Esophagus mucosa (tissue), 1 donor: ENCODE measurements at places on chromosomes 4 and X. TPM values are rescaled to one million over a fixed set of nuclear protein-coding genes. Genes with fewer than 3 reads are reported as not detected.

GRCh38 chr4:79042079-79042674 lies 102.9 kb upstream of the PAQR3 start:
- ATAC-seq, result no peak

DNA sequence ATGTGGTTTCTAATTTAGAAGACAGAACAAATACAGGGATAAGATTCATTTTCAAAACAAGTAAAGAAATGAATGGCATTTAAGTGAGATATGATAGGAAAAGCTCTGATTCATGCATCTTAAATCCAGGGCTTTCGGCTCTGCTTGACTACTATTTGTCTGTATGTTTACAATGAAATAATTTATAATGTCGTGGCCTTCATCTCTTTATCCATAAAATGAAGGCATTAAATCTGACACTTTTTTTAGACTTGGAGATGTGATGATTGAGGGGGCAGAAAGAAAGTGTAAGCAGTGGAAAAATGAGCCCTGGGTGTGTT lies 115.7 kb upstream of the KIT start:
- no peak for ATAC-seq

- ATAC-seq, result no peak
These were observed 26.4 kb downstream of the HMGB2 start for GRCh38 chr4:173307778-173308177.

- ATAC-seq, result no peak
These were observed 29.1 kb downstream of the NELFA start for GRCh38 chr4:1979477-1980196.

- ATAC-seq, result no peak
These were observed 231.5 kb downstream of the UNC5C start for GRCh38 chr4:95317085-95317793.

DNA sequence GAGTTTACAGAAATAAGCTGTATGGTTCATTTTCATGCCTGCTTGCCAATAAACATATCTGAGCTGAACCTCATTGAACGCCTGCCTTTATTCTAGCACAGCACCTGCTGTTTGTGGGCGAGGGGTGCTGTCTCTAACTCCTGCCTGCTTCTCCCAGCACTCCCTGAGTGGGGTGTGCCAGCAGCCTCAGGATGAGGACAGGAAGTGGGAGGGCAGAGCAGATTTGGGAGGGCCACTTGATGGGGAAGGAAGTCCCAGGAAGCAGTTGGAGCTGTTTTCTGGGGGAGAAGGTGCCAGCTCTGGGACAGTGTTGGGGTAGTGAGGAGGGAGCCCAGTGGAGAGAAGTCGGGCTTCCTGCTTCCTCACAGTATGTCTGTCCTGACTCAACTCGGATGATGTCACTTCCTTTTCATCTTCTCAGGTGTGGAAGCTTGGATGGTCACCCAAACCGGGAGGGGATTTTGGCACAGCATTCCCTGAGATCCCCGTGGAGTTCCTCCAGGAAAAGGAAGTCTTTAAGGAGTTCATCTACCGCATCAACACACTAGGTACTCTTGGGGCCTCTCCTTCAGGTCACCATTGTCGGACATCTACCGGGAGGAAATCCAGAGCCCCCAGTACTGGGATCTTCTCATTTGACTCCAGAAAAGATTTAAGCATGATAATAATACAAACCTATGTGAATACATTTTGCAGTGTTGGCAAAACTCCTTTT lies 29.0 kb upstream of the MSANTD1 start:
- no peak for ATAC-seq

GRCh38 chrX:134797390-134797700 lies 139.1 kb upstream of the PLAC1 start:
- no peak for ATAC-seq

DNA sequence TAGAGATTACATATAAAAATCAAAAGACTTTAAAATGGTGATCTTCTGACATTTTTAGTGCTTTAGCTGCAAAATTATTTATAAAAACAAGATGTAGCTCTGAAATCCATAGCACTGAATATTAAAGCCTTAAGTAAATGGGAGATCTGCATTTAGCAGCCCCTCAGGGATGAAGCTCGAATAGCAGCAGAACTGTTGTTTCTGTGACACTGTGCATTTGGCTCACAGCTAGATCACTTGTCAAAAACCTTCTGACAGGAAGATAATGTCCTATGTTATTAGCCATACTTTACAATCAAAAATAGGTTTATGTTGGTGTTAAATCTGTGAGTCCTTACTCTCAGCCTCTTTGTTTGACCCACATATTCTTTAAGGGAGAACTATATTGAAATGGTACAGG lies 14.1 kb upstream of the PYURF start:
- no peak for ATAC-seq

DNA sequence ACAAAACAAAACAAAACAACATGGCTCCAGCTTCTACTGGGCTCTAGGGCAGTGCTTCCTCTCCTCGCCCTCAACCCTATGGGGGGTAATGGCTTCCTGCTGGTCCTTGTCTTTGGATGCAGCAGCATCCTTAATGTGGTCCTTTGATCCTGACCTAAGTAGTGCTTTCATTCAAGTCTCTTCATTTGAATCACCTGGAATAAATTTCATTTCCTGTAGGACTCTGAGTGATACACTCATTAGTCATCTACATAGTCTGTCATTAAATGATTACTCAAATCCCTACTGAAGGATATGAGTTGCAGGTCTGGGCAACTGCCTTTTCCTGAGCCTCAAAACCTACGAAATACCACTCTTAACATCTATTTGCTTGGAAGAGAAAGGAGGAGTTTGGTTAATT lies 54.5 kb downstream of the RHOH start:
- ATAC-seq, result peak; percentile 78

- peak; percentile 74 for ATAC-seq
These were observed 5.5 kb downstream of the ATP10D start for GRCh38 chr4:47490550-47490949.

DNA sequence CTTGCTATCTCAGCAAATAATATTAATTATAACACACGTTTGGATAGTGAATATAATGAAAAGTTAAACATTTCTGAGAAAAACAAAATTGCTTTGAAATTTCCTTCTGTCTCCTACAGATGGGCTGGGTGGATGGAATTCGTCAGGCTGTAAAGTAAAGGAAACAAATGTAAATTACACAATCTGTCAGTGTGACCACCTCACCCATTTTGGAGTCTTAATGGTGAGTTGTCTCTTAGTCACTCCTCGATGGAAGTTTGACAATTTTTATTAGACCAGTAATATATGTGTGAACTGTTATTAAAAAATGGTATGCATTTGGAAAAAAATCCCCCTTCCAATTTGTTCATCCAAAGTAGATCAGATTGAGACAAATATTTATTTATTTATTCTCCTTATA lies 92.5 kb upstream of the BRS3 start:
- no peak for ATAC-seq

GRCh38 chr4:1880332-1880731 lies 9.1 kb downstream of the NSD2 start:
- no peak for ATAC-seq

DNA sequence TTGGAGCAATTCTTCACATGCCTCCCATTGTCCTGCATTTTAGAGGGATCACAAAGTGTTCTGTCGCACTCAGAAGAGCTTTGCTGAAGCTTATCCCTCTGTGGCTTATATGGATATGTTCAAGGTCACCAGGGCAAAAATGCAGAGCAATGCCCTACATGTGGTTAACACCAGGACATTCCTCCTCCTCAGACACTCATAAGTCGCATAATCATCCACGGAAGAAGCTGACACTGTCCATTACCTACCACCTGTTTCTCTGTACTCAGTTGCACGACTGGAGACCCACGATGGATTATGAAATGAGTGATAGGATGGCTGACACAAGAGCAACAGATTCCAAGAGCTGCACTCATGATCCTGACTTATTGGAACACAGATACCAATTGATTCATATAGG lies 68.7 kb upstream of the PRDX4 start:
- ATAC-seq, result no peak

- ATAC-seq, result no peak
These were observed 27.7 kb upstream of the NFKB1 start for GRCh38 chr4:102473476-102473875.

- no peak for ATAC-seq
These were observed 6.9 kb downstream of the MAGEA11 start for GRCh38 chrX:149718757-149719156.

DNA sequence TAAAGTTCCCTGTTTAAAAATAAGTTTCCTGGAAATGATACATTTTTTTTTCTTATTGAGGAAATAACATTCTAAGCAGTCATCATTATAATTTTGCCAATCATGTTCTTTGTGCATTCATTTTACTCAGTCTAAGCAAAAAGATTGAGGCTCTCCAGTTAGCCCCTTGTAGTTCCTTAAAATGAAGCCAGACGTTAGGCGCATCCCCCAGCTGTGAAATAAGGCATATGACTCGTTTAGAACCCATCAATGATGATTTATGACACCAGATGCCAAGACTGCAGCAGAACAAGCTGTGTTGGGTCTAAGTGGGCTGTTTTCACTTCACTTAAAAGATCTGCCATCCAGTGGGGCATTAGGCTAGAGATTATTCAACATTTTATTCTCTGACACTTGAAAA lies 17.0 kb downstream of the PDGFC start:
- ATAC-seq, result no peak

DNA sequence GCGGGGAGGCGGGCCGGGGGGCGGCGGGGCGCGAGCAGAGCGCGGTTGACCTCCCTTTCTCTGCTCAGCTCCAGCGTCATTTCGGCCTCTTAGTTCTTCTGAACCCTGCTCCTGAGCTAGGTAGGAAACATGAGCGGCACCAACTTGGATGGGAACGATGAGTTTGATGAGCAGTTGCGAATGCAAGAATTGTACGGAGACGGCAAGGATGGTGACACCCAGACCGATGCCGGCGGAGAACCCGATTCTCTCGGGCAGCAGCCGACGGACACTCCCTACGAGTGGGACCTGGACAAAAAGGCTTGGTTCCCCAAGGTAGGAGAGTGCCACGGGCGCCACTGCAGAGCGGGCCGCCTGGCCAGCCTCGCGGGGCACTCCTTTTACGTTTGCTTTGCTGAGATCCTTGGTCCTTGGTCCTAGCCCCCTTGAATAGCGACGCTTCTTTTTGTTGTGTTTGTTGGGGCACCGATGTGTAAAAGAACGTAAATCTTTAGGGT lies at the start of gene HTATSF1:
TSS of gene HTATSF1 (plus strand) at position 37 of the 497 bp plus-strand sequence. CDS start at position 130, 93 bp downstream.
- ATAC-seq, result peak; percentile 2

GRCh38 chr4:95998311-95998710 lies 158.4 kb downstream of the PDHA2 start:
- ATAC-seq, result no peak

DNA sequence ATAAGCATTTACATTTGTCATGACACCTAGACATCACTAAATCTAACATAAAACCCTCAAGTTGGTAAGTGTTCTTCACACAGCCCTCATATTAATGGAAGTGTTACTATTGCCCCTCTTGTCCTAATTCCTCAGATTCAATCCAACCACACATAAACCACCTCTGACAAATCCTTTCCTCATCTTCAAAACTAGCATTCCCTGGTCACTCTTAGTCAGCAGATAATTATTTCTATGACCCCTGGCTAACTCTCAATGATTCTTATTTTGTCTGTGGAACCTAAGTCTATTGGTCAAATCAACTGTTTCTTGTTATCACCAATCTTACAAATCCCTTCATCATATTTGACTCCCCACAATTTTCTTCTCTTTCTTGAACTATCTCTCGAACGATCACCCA lies 168.6 kb downstream of the PPP3CA start:
- ATAC-seq, result no peak

- no peak for ATAC-seq
These were observed 104.4 kb upstream of the MYOZ2 start for GRCh38 chr4:119031218-119031617.

DMD gene
- total RNA-seq, result 5.1 TPM

TNIP2 gene
- 25.1 TPM for total RNA-seq

AGTR2 gene
- total RNA-seq, result not detected

LIMCH1 gene
- total RNA-seq, result 15.5 TPM

ASB9 gene
- total RNA-seq, result 1.8 TPM

DRD5 gene
- not detected for total RNA-seq

PABPC1L2A gene
- total RNA-seq, result not detected

MAGEB17 gene
- total RNA-seq, result not detected

EPHA5 gene
- total RNA-seq, result not detected
